Activated naive CD8-positive, alpha-beta T cell treated with anti-CD3 and anti-CD28 coated beads, Interleukin-2, amount 10 ng/mL, durations not matched to agents 7 days and 5 days (primary cell): ENCODE measurements at places on chromosomes 7 and 10. TPM values are rescaled to one million over a fixed set of nuclear protein-coding genes. Genes with fewer than 3 reads are reported as not detected.

ARL4A gene
- 12.0 TPM for total RNA-seq

DNA sequence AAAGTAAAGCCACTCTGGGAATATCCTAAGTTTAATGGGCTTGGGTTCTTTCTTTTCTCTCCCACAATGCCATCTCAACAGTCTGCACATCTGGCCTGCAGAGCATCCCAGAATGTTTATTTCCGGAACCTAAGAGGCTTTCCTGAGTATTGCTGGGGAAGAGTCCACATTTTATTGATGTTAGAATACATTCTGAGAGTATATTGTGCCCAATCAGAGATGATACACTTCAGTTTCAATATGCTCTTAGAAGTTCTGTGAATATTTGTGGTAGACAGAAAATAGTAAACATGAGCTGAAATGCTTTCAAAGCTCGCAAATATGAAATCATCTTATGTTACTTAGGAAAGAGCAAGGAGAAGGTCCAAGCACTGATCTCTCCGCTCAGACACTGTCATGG lies 200.6 kb downstream of the TWIST1 start:
- H3K36me3 ChIP-seq: no peaks in the 10 kb centered on the region
- no peak for DNase-seq
- H3K27me3 ChIP-seq: no peaks in the 10 kb centered on the region
- H3K27ac ChIP-seq: no peak overlapping the region
- no peaks in the 10 kb centered on the region for H3K4me1 ChIP-seq

GRCh38 chr10:21976739-21977138 lies 26.8 kb downstream of the DNAJC1 start:
- peaks cover 1% of the 10 kb centered on the region for H3K36me3 ChIP-seq
- H3K4me1 ChIP-seq: peaks cover 3% of the 10 kb centered on the region

GRCh38 chr7:77406421-77406820 lies 9.7 kb downstream of the GSAP start:
- H3K4me1 ChIP-seq: no peaks in the 10 kb centered on the region
- H3K36me3 ChIP-seq: no peaks in the 10 kb centered on the region
- no peak overlapping the region for H3K27ac ChIP-seq
- no peak overlapping the region for H3K4me3 ChIP-seq
- DNase-seq: no peak

EPHA1 gene
- 27.3 TPM for total RNA-seq

GRCh38 chr7:101617451-101618206 lies 11.5 kb downstream of the MYL10 start:
- H3K4me3 ChIP-seq: no peak overlapping the region
- H3K27me3 ChIP-seq: no peaks in the 10 kb centered on the region
- no peaks in the 10 kb centered on the region for H3K4me1 ChIP-seq
- no peak overlapping the region for H3K27ac ChIP-seq
- H3K36me3 ChIP-seq: no peaks in the 10 kb centered on the region

DNA sequence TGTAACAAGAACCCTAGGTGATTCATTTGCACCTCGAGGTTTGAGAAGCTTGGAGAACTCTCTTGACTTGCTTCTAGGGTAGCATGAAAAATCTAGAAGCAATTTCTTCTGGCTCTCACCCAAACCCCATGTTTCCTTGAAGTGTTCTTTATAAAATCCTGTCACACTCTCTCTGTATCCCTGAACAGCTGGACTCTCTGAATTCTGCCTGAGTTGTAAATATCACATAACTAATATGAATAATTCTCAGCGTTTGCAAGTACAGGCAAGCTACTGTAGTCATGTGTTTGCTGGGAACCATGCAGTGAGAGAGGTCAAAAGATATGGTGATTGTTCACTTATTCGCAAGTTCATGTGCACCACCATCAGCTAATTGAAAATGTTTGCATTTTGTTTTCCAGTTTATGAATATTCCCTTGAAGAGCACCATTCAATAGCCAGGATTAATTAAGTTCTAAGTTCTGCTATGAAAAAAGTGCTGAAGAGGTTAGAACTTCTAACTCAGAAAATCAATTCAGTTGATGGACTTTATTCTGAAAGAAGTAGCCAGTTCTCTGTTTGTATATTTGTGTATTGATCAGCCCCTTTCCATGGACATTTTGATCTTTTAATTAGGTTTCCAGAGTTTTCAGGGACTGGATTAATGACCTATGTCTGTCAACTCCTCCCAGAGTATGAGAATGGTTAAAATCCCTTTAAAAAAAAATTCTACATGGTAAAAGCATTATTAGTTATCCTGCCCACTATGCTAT lies 243.0 kb downstream of the PLXDC2 start:
- H3K4me3 ChIP-seq: no peak overlapping the region
- no peaks in the 10 kb centered on the region for H3K27me3 ChIP-seq
- no peaks in the 10 kb centered on the region for H3K4me1 ChIP-seq
- H3K27ac ChIP-seq: no peak overlapping the region
- no peaks in the 10 kb centered on the region for H3K36me3 ChIP-seq

DNA sequence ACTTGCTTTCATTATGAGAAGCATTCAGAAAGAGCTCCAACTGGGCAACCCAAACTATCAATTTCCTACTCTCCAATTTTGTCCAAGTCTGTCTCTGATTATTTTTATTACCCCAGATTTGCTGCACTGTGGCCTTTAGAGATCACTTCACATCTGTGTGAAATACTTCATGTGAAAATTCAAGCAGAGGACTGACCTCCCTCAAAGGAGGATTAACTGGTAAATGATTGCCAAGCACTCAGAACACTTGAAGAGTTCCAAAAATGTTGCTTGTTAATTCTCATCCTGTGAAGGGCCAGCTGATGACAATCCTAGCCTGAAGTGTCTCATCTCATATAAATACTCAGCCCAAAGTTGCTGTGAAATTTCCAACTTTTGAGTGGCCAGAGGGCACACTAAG lies 182.8 kb upstream of the DGKB start:
- no peak overlapping the region for H3K27ac ChIP-seq
- no peak overlapping the region for H3K4me3 ChIP-seq
- H3K27me3 ChIP-seq: no peaks in the 10 kb centered on the region
- no peak for DNase-seq

GLUD1 gene
- 91.3 TPM for total RNA-seq

CDH23 gene
- 3.7 TPM for total RNA-seq

- H3K27ac ChIP-seq: no peak overlapping the region
- H3K4me1 ChIP-seq: no peaks in the 10 kb centered on the region
- H3K36me3 ChIP-seq: no peaks in the 10 kb centered on the region
- H3K27me3 ChIP-seq: no peaks in the 10 kb centered on the region
Measured at GRCh38 chr10:19833170-19833824, 17.1 kb downstream of the PLXDC2 start.

STEAP1 gene
- not detected for total RNA-seq

DNA sequence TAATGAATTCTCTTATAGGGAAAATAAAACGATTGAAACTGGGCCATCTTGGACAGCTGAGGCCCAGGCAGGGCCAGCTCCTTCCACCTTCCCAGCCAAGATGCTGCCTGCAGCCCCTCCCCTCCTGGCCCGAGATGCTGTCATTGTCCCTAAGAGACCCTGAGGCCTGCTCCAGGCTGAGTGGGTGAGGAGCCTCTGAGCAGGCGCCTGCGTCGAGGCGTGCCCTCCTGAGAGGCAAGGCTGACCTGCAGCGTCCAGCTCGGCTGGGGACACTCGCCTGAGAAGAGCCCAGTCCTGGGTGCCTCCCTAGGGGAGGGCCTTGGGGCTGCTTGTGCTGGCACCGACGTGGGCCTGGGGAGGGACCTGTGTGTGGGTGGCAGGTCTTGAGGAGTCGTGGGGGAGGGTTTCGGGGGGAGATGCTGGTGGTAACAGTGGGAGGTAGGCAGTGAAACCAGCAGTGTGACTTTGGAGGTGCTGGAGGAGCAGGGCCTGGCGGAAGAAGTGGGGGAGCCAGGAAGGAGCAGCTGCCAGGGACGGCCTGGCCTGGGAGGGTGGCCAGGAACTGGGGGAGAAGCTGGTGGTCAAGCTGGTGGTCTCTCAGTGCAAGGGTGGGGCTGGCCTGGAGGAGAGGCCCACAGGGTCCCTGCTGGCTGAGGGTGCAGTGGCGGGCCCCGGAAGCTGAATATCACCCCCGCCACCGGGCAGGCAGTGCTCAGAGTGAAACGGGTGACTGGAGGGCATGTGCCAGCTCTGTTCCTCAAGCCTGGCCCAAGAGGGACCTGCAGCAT lies 7.9 kb downstream of the GPR146 start:
- no peak for DNase-seq
- no peak overlapping the region for H3K27ac ChIP-seq
- peaks cover 22% of the 10 kb centered on the region for H3K4me1 ChIP-seq
- H3K27me3 ChIP-seq: no peaks in the 10 kb centered on the region
- no peaks in the 10 kb centered on the region for H3K36me3 ChIP-seq

SYT15 gene
- 1.4 TPM for total RNA-seq

NPFFR1 gene
- not detected for total RNA-seq

GRCh38 chr7:95180-95862 lies 97.0 kb upstream of the FAM20C start:
- H3K36me3 ChIP-seq: no peaks in the 10 kb centered on the region
- H3K4me3 ChIP-seq: no peak overlapping the region
- no peak overlapping the region for H3K27ac ChIP-seq
- peaks cover 7% of the 10 kb centered on the region for H3K4me1 ChIP-seq

GRCh38 chr10:4266416-4267085 lies 481.5 kb upstream of the KLF6 start:
- H3K4me1 ChIP-seq: peaks cover 9% of the 10 kb centered on the region
- H3K27me3 ChIP-seq: peaks cover 9% of the 10 kb centered on the region
- H3K4me3 ChIP-seq: no peak overlapping the region

GRCh38 chr7:517774-518629 lies 1.6 kb downstream of the PDGFA start:
- no peak for DNase-seq
- peaks cover 6% of the 10 kb centered on the region for H3K4me1 ChIP-seq
- H3K4me3 ChIP-seq: peak overlapping the region; percentile 77
- no peak overlapping the region for H3K27ac ChIP-seq

- peak; percentile 66 for DNase-seq
- peak overlapping the region; percentile 58 for H3K27ac ChIP-seq
- peak overlapping the region; percentile 46 for H3K4me3 ChIP-seq
- peaks cover 20% of the 10 kb centered on the region for H3K27me3 ChIP-seq
Measured at GRCh38 chr10:43304687-43305333, 37.9 kb upstream of the RASGEF1A start.

GRCh38 chr7:299169-299568 lies 9.2 kb downstream of the FOXL3 start:
- H3K27me3 ChIP-seq: no peaks in the 10 kb centered on the region
- no peak overlapping the region for H3K27ac ChIP-seq
- no peaks in the 10 kb centered on the region for H3K36me3 ChIP-seq

- DNase-seq: no peak
- no peaks in the 10 kb centered on the region for H3K4me1 ChIP-seq
- no peak overlapping the region for H3K27ac ChIP-seq
- no peaks in the 10 kb centered on the region for H3K36me3 ChIP-seq
Measured at GRCh38 chr7:148286150-148286549, 304.4 kb upstream of the C7orf33 start.

EPO gene
- total RNA-seq: not detected

CLEC2L gene
- not detected for total RNA-seq

PLXNA4 gene
- total RNA-seq: 16.5 TPM

OPALIN gene
- not detected for total RNA-seq

DNA sequence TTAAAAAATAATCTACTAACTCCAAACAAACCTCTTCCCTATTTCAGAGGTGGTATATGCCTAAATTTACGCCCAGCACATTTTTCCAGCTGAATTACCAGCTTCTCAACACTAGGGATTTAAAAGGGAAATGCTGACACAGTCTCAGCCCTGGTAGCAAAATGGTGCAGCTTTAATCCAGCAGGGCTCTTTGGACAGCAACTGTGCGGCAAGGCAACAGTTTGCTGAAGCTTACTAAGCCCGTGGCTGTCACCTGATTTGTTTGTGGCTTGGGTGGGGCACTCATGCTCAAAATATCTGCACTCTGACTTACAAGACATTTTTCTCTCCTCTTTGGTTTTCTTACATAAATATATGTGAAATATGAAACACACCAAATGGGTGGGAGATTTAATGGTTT lies 206.7 kb downstream of the POU6F2 start:
- H3K27ac ChIP-seq: no peak overlapping the region
- no peak overlapping the region for H3K4me3 ChIP-seq
- H3K36me3 ChIP-seq: no peaks in the 10 kb centered on the region
- H3K4me1 ChIP-seq: no peaks in the 10 kb centered on the region
- H3K27me3 ChIP-seq: no peaks in the 10 kb centered on the region

GRCh38 chr10:87508837-87509236 lies 4.1 kb downstream of the MINPP1 start:
- peaks cover 17% of the 10 kb centered on the region for H3K36me3 ChIP-seq
- H3K27ac ChIP-seq: no peak overlapping the region
- no peak for DNase-seq

- H3K36me3 ChIP-seq: no peaks in the 10 kb centered on the region
- no peaks in the 10 kb centered on the region for H3K27me3 ChIP-seq
- no peak for DNase-seq
- H3K4me3 ChIP-seq: no peak overlapping the region
Measured at GRCh38 chr7:72063330-72063729, 348.8 kb downstream of the CALN1 start.

PIP gene
- not detected for total RNA-seq

DNA sequence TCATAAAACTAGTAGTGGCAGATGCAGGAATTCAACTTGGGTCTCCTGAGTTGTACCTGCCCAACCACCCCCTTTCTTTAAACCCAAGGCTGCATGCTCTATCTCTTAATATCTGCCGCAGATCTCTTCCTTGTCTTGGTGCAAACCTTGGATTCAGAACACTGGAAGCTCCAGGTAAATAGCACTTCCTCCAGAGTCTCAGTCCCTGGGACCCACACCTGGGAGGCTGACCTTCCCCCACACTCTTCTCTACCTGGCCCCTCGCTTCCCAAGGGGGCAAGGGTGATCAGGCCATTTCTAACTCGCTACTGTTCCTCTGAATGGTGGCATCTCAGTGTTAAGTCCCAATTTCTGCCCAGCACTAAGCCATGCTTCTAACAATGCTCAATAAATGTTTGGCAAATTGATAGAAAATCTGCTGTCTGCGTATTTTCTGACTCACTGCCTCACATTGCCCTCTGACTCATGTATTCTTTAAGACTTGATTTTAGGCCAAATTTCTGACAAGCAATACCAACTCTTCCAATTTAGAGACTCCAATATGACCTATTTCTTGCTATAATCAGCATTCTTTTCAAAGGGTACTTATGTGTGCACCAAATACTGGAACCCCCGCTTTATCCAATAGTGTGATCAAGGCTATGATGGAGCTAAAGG lies 68.0 kb upstream of the PPP1R3C start:
- no peaks in the 10 kb centered on the region for H3K36me3 ChIP-seq
- no peak overlapping the region for H3K4me3 ChIP-seq
- H3K4me1 ChIP-seq: no peaks in the 10 kb centered on the region
- peaks cover 14% of the 10 kb centered on the region for H3K27me3 ChIP-seq

GPC2 gene
- 13.0 TPM for total RNA-seq
